Cardiac fibroblast (primary cell): ENCODE measurements at places on chromosomes 3 and 15.

- no peak for DNase-seq
Observed at GRCh38 chr3:16286161-16286560, 21.1 kb downstream of the OXNAD1 start.

- DNase-seq: no peak
Observed at GRCh38 chr3:13762906-13763305, 117.0 kb downstream of the WNT7A start.

- no peak for DNase-seq
Observed at GRCh38 chr3:77146004-77146403, 106.1 kb downstream of the ROBO2 start.

- DNase-seq: no peak
Observed at GRCh38 chr15:75030424-75030823, 7.0 kb downstream of the PPCDC start.
